ENCODE measurements at places on chromosomes 11 and 22.

GRCh38 chr22:22689621-22690345 is 45.4 kb downstream of the GGTLC2 start:
- no peak for DNase-seq

DNA sequence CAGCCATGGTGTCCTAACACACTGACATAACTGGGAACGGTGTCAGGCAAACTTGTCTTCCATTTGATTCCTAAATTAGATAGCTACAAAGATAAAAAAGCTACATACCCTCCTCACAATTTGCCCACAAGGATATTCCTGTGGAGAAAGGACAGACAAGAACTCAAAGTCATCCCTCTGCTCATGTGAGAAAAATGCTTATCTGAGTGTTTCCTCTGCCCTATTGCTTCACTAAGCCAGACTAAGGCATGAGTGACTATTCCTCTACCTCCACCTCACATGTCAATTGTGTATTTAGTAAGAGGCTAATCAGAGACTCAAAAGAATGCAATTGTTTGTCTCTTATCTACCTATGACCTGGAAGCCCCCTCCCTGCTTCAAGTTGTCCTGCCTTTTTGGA is 247.7 kb downstream of the DDX10 start:
- DNase-seq = no peak

DNA sequence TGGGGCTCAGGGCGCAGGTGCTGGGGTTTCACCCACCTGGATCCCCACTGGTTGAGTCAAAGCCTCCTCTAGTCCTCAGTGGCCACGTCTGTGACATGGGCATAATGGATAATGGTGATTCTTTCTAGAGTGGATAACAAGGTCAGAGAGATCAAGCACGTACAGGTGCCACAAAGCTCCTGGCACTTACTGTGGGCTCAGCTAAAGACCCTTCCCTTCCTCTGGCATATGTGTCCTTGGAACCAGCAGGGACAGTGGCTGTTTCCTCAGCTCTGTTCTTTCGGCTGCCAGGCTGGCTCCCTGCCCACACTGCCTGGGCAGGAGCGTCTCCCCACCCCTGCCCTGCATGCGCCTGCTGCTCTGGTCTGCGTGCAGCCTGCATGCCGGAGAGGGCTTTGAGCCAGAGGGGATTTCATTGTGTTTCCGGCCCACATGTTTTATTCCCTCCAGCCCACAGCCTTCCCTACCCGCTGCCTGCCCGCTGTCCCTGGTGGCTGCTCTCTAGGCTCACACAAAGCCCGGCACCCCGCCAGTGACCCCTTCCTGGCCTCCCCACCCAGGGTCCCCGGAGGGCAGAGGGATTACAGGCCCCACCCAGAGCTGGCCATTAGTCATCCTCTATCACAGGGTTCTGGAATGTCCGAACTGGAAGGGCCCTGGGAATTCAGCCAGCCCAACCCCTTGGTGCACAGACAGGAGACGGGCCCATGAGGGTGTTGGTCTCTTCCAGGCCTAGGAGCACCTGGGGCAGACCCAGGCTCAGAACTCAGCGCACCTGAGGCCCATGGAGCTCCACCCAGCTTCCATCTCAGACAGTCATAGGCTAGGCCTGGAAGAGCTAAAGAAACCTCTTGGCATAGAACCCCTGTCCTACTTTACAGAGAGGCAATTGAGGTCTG is 55.3 kb upstream of the GCAT start:
- no peak for DNase-seq

DNA sequence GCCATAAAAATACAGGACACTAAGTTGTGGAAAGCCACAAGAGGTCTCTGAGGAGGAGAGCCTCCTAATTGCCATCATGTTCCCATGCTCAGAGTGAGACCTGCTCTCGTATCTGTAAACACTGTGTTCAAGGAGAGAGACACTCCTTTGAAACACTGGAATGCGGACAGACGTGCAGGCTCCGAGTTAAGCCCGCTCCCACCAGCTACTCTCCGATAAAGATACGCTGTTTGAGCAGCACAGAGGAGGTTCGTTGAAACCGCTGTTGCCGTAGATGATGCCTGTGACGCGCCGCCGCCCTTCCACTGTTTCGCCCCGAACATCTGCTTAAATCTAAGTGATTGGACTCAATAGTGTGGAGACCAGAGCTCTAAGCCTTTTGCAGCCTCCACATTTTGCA is 25.1 kb downstream of the NUP50 start:
- DNase-seq = no peak

- DNase-seq = no peak
Observed at GRCh38 chr11:127986073-127986472, 601.3 kb downstream of the ETS1 start.
